ENCODE measurements at places on chromosomes 4 and X.

- DNase-seq = no peak
These were observed 4.4 kb downstream of the RBPJ start for GRCh38 chr4:26325191-26325590.

- DNase-seq = no peak
These were observed 232.0 kb downstream of the SNCA start for GRCh38 chr4:89604951-89605350.

- no peak for DNase-seq
These were observed 48.4 kb downstream of the RWDD4 start for GRCh38 chr4:183610613-183611012.

DNA sequence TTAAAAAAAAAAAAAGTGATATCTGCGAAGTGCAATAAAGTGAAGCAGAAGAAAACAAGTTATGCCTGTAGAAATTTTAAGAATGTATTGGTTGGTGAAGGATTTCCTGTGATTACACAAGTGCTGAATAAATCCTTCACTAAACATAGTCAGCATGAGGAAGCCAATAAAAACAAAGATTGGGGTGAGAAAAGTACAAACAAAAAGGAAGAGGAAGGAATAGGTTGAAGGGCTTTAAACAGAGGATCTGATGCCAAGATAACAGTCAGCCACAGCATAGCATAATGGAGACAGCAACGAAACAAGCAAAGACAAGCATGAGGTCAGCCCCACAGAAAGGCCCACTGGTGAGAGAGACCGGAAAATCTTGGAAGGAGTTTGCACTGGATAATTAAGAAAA lies 372.2 kb downstream of the ADAM29 start:
- DNase-seq = no peak

DNA sequence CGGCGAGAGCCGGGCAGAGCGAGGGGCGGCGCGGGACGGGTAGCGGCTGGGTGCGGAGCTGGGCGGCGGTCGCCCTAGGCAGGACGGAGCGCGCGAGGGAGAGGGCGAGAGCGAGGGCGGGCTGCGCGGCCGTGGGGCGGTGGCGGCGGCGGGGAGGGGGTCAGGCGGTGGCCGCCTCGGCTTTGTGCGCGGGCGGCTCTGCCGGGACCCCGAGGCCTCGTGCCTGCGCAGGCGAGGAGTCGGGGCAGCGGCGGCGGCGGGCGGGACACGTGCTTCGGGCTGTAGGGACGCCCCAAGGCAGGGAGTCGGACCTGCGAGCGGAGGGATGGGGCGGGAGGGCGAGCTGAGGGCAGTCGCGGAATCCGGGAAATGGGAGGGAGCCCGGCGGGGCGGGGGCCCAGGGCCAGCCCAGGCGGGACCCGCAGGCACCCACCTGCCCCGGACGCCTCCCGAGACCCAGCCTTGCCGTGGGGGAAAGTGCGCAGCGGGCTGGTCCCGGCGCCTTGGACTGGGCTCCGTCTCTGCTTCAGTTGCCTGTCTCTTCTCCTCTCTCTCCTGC lies 465 bp downstream of the BMPR1B start:
- no peak for DNase-seq

DNA sequence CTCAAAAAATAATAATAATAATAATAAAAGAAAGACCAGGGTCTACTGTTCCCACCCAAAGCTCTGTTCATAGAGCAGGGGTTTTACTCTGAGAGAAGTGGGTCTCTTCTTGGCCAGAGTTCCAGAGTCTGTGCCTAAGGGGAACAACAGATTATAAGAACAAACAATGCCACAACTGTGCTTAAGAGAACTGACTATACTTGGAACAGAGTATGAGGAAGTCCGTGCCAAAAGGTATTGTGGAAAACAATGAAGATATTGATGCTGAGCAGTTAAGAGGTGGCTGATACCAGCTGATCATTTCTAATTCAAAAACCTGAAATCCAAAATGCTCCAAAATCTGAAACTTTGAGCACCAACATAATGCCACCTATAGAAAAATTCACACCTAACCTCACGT lies 229.6 kb downstream of the FBXO8 start:
- DNase-seq = no peak

Data from effector CD8-positive, alpha-beta T cell (primary cell).